ENCODE measurements at places on chromosomes 4 and X. TPM values are rescaled to one million over a fixed set of nuclear protein-coding genes. Genes with fewer than 3 reads are reported as not detected.

The SATL1 gene
- 0.73 TPM for polyA plus RNA-seq

The ATP1B4 gene
- polyA plus RNA-seq = not detected

The FHIP1A gene
- polyA plus RNA-seq = 2.9 TPM

The AMBN gene
- polyA plus RNA-seq = 0.95 TPM

The FAM184B gene
- polyA plus RNA-seq = 0.50 TPM

The NSUN7 gene
- polyA plus RNA-seq = 4.0 TPM

The PDS5A gene
- polyA plus RNA-seq = 73.4 TPM

The DCAF4L1 gene
- polyA plus RNA-seq = 0.17 TPM

The SMIM10 gene
- 8.8 TPM for polyA plus RNA-seq

The PABPC1L2A gene
- polyA plus RNA-seq = 0.07 TPM

The TBX22 gene
- 16.5 TPM for polyA plus RNA-seq

The RNF150 gene
- 35.0 TPM for polyA plus RNA-seq

The GRID2 gene
- 7.1 TPM for polyA plus RNA-seq

The MXD4 gene
- 45.9 TPM for polyA plus RNA-seq

The EFNB1 gene
- 132 TPM for polyA plus RNA-seq

The GAGE13 gene
- not detected for polyA plus RNA-seq

The JCHAIN gene
- polyA plus RNA-seq = 0.90 TPM

The XG gene
- polyA plus RNA-seq = 0.26 TPM

The GPR143 gene
- polyA plus RNA-seq = 1.7 TPM

The VCX3B gene
- polyA plus RNA-seq = 0.72 TPM

The PNMA6F gene
- polyA plus RNA-seq = 0.04 TPM

The FAM199X gene
- polyA plus RNA-seq = 41.5 TPM

The PLK4 gene
- 19.7 TPM for polyA plus RNA-seq

The TEX13D gene
- not detected for polyA plus RNA-seq

The ARHGEF6 gene
- polyA plus RNA-seq = 11.9 TPM

The XKRX gene
- polyA plus RNA-seq = 0.40 TPM

The NAP1L2 gene
- 3.1 TPM for polyA plus RNA-seq

The EDA2R gene
- polyA plus RNA-seq = 0.53 TPM

The SPATA4 gene
- polyA plus RNA-seq = 3.0 TPM

The ITM2A gene
- polyA plus RNA-seq = 134 TPM

The IL3RA gene
- polyA plus RNA-seq = 10.5 TPM

The GAGE1 gene
- polyA plus RNA-seq = not detected

The HSFX3 gene
- not detected for polyA plus RNA-seq

The AIMP1 gene
- 86.6 TPM for polyA plus RNA-seq

The TMEM154 gene
- 3.8 TPM for polyA plus RNA-seq

The CLGN gene
- 4.2 TPM for polyA plus RNA-seq

The SUPT20HL2 gene
- polyA plus RNA-seq = not detected

The CLCN3 gene
- polyA plus RNA-seq = 80.2 TPM

The GPC3 gene
- 980 TPM for polyA plus RNA-seq

The CXCL9 gene
- polyA plus RNA-seq = 0.21 TPM

The AMTN gene
- not detected for polyA plus RNA-seq

The TMEM144 gene
- polyA plus RNA-seq = 5.6 TPM

The NXF2B gene
- polyA plus RNA-seq = 1.2 TPM

The RASGEF1B gene
- 12.5 TPM for polyA plus RNA-seq

The VCX3A gene
- polyA plus RNA-seq = not detected

The REELD1 gene
- 0.49 TPM for polyA plus RNA-seq

The IL15 gene
- polyA plus RNA-seq = 1.5 TPM

The PDGFRA gene
- polyA plus RNA-seq = 294 TPM

Measured in left renal pelvis (tissue), 4 donors.